Lung (tissue), 17 donors: ENCODE measurements at places on chromosomes 7 and 10.

DNA sequence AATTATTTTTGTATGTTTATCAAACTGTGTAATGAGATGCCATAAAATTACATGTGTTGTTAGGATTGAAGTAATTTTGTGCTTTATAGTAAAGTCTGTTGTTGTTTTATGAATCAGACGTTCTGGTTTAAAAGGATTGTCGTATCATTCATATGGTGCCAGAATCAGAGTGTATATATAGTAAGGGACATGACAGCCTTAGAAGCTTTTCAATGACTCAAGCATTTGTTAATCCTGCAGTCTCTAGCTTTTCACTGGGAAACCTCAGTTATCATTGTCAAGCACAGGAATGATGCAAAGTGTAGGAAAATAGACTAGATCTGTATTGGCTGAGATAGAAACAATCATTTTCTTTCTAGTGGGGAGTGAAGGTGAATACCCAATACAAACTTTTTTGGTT is 57.5 kb downstream of the TRRAP start:
- DNase-seq = no peak

DNA sequence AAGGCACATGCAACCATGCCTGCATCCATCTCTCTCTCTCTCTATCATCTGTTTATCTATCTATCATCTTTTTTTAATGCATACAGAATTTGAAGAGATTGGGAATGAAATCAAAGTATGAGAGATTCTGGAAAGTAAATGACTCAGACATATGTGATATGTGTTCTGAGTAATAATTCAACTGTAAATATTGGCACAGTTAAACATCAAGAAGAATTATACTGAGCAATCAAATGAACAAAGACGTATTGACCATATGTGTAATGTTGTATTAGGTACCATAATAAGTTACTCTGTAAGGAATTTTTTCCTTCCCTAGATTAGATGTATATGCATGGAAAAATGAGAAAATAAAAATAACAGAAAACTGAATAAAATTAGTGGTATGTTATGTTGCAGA is 108.3 kb downstream of the SUGCT start:
- no peak for DNase-seq

GRCh38 chr10:77631241-77631640 is 6.4 kb downstream of the KCNMA1 start:
- no peak for DNase-seq

DNA sequence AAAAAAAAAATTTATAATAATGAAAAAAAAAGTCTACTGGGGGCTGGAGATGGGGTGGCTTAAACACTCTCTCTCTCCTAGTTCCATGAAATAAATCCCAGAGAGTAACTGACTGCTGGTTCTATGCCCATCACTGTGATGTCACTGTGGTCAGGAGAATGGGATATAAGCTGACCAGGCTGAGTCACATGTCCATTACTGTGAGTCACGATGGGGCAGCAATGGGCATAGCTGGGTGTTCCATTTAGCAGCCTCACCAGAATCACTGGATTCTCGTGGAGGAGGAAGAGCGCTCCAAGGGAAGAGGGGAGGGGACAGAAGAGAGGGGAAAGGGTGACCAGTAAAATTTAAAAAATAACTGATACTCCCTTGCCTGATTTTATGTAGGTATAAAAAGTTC is 37.1 kb downstream of the MASTL start:
- no peak for DNase-seq
